ENCODE measurements at places on chromosomes 1 and 21. TPM values are rescaled to one million over a fixed set of nuclear protein-coding genes. Genes with fewer than 3 reads are reported as not detected.

Gene C4BPB
- polyA plus RNA-seq: 266 TPM

Gene LCE3E
- not detected for polyA plus RNA-seq

Gene EDARADD
- 0.03 TPM for polyA plus RNA-seq

Gene CNIH3
- polyA plus RNA-seq: 0.99 TPM

Gene DNAJC28
- polyA plus RNA-seq: 1.5 TPM

Gene PERM1
- polyA plus RNA-seq: 0.38 TPM

Gene IL19
- polyA plus RNA-seq: not detected

Gene NAV1
- polyA plus RNA-seq: not detected

Gene SLC35F3
- not detected for polyA plus RNA-seq

Gene TMPRSS2
- polyA plus RNA-seq: 1.9 TPM

Gene ADGRL4
- polyA plus RNA-seq: not detected

Gene LRRC38
- polyA plus RNA-seq: not detected

Gene SLC2A5
- polyA plus RNA-seq: 0.54 TPM

Gene MYOM3
- 7.9 TPM for polyA plus RNA-seq

Gene NTNG1
- not detected for polyA plus RNA-seq

Gene GNAT2
- polyA plus RNA-seq: not detected

Gene ADAM30
- not detected for polyA plus RNA-seq

Gene CR1
- polyA plus RNA-seq: not detected

Gene ASCL5
- not detected for polyA plus RNA-seq

Gene UBL4B
- polyA plus RNA-seq: not detected

Gene AADACL3
- 0.01 TPM for polyA plus RNA-seq

Gene PLA2G4A
- polyA plus RNA-seq: not detected

Gene COL6A2
- polyA plus RNA-seq: 0.41 TPM

Gene PLEKHA6
- polyA plus RNA-seq: 5.3 TPM

Gene OPRD1
- 0.03 TPM for polyA plus RNA-seq

Gene HSPB7
- 0.10 TPM for polyA plus RNA-seq

Gene SIM2
- 0.36 TPM for polyA plus RNA-seq

Gene FAAH
- 7.3 TPM for polyA plus RNA-seq

Gene HMCN1
- 0.03 TPM for polyA plus RNA-seq

Gene SYTL1
- polyA plus RNA-seq: 11.1 TPM

Gene TRAF3IP3
- not detected for polyA plus RNA-seq

Gene CD2
- not detected for polyA plus RNA-seq

Gene JAK1
- polyA plus RNA-seq: 24.5 TPM

Gene KCTD3
- 49.8 TPM for polyA plus RNA-seq

Gene RGS18
- polyA plus RNA-seq: not detected

Gene OMA1
- 6.6 TPM for polyA plus RNA-seq

Gene RGS1
- polyA plus RNA-seq: not detected

Gene RNU1-3
- polyA plus RNA-seq: under 0.01 TPM

Gene CADM3
- not detected for polyA plus RNA-seq

Gene LENEP
- polyA plus RNA-seq: not detected

Gene CCDC185
- polyA plus RNA-seq: not detected

Gene DSCAM
- not detected for polyA plus RNA-seq

Gene LHX8
- not detected for polyA plus RNA-seq

Gene A3GALT2
- not detected for polyA plus RNA-seq

Gene LCE2B
- not detected for polyA plus RNA-seq

Gene CRB1
- polyA plus RNA-seq: 0.01 TPM

Gene OXCT2
- polyA plus RNA-seq: 0.26 TPM

Gene CYP4A22
- not detected for polyA plus RNA-seq

Gene HAO2
- polyA plus RNA-seq: 0.08 TPM

Gene RXRG
- not detected for polyA plus RNA-seq

Gene ERVH48-1
- 1.8 TPM for polyA plus RNA-seq

Gene CHODL
- polyA plus RNA-seq: not detected

Gene LCE1D
- polyA plus RNA-seq: not detected

Gene PLA2G2A
- polyA plus RNA-seq: 30.3 TPM
